Activated CD4-positive, alpha-beta T cell treated with anti-CD3 and anti-CD28 coated beads, Interleukin-2, amount 50 U/mL, for 48 hours (primary cell): ENCODE measurements at places on chromosomes 7 and 10.

DNA sequence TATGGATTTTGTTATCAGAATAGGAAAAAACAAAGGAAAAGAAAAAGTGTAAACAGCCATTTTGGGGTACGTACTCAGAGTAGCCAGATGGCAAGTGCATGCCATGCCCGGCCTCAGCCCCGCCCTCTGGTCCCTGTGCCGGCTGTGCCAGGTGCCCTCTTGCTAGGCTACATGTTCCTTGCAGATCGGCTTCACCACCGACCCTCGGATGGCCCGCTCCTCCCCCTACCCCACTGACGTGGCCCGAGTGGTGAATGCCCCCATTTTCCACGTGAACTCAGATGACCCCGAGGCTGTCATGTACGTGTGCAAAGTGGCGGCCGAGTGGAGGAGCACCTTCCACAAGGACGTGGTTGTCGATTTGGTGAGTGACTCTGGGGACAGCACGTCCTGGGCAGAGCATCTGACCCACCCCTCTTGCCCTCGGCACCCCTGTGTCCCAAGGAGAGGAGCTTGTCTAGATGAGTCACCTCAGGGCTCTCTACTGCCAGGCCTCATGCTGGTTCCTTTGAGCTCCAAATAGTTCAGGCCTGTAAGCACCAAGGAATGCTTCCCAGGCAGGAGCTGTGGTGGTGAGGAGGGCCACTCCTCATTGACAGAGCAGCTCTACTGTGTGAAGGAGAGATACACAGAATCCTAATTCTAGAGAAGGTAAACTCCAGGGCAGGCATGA lies 54.9 kb upstream of the ZMIZ2 start:
- DNase-seq: no peak

GRCh38 chr7:80187727-80188126 lies 53.1 kb downstream of the GNAI1 start:
- no peak for DNase-seq

DNA sequence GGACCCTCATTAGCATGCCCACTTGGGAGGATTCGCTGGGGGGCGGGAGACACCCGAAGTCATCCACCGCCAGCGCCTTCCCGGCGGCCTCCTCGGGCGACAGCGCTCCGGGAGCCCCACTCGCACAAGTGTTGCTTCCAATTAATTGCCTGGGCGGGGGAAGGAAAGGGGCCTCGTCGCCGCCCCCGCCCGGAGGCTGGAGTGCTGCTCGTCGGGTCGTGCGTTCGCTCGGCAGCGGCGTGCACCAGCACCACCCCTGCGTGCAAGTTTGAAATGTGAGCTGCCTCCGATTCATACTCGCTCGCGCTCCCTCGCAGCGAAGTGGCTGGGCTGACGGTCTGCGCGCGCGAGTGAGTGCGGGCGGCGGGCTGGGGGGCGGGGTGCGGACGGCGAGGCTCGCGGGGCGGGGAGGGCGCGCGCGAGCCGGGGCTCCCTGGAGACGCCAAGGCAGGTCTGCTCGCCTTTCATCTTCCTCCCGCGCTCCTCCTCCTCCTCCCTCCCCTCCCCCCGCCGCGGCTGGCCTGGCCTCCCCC lies 104.6 kb upstream of the PPIF start:
- peak; percentile 70 for DNase-seq

DNA sequence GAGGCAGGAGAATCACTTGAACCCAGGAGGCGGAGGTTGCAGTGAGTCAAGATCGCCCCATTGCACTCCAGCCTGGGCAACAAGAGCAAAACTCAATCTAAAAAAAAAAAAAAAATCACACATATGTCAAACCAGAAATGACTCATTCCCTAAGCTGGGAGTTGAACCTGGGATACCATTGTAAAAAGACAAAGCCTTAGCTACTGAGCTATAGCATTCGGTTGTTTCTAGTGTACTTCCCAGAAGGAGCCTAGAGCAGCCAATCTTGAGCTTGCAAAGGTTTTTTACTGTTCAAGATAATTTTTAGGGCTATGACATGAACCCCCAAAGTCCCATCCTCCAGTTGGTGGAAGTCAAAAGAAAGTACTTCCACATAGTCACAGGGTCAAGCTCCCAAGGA lies 87.9 kb downstream of the ZNF467 start:
- DNase-seq: no peak

GRCh38 chr7:140683657-140684056 lies 10.9 kb downstream of the ADCK2 start:
- DNase-seq: no peak

DNA sequence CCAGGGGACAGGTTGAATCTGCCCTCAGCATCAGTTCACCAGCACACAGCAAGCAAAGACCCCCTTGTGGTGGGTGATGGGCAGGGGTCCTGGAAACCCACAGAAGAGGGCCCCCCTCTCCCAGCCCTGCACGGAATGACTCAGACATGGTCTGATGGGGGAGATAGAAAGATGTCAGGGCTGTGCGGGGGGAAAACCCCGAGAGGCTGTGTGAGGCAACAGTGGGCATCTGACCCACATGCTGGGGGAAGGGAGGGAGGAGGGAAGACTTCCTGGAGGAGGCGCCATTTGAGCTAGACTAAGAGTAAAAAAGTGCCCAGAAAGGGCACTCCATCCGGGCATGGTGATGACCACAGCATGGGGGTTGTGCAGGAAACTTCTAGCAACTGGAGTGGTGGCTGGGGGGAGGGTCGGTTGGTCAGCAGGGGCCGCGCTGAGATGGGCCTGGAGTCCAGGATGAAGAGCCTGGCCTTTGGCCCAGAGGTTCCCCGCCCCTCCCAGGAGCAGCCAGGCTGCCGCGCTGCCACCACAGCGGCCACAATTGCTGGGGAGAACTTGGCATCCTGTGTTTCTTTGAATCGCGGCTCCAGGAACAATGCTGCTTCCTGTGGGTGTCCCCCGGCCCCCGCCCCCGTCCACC lies 2.5 kb downstream of the LFNG start:
- DNase-seq: peak; percentile 74

GRCh38 chr10:184174-184573 lies 48.9 kb downstream of the ZMYND11 start:
- DNase-seq: no peak

DNA sequence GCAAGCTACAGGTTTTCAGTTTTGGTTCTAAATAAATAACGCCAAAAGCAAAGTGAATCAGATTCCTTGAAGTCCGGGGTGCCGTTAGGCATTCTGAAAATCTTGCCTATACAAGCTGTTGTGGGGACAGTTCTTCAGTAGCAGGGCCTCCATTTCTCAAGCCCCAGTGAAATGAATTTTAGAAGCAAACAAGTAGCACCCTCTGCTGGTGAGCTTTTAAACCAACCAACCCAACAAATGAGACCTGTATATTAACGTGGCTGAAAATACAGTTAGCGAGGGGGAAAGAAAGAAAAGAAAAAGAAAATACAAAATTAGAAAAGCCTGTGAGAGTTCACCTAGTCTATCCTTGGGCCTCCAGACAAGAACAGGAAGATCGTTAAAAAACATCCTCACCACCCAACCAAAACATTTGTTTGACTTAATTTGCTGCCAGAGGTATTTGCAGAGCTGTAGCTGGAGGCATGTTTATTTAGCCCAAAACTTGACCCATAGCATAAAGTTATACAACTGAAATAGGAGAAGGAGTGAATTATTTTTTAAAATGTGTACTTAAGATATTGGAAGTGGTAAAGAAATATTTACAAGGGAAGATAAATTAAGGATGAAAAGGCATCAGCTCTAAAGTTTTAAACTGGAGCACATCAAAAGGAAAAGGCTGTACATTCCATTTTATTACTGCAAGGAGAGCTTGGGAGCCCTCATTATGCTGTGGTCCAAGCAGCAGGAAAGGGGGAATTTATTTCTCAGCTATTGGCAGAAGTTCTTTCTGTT lies 98.9 kb downstream of the DYNC1I1 start:
- DNase-seq: no peak

GRCh38 chr10:102975483-102976379 lies 57.6 kb downstream of the CNNM2 start:
- no peak for DNase-seq

- no peak for DNase-seq
Observed at GRCh38 chr10:71757399-71757922, 15.9 kb downstream of the VSIR start.

GRCh38 chr7:122724366-122724765 lies 21.6 kb upstream of the RNF148 start:
- DNase-seq: no peak

- no peak for DNase-seq
Observed at GRCh38 chr10:6602700-6603084, 22.6 kb upstream of the PRKCQ start.

GRCh38 chr10:43125881-43126731 lies 12.1 kb upstream of the CSGALNACT2 start:
- no peak for DNase-seq
